ENCODE measurements at places on chromosomes 11 and 22.

DNA sequence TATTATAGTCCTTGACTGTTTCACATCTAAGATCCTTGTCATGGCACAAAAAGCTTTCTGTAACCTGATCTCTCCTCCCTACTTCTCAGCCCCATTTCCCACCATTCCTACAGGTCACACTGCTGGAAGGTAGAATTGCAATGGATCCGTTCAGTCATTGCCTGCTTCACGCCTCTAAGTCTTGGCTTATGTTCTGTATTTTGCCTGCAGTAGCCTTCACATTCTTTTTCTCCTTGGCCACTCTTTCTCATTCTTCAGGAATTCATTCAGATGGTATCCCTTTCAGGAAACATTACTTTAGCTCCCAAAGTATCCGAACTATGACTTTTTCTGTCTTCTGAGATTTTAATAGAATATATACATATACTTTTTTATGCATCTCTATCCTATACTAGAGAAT lies 731.5 kb downstream of the NTM start:
- no peak overlapping the region for H3K27ac ChIP-seq
- H3K36me3 ChIP-seq = no peaks in the 10 kb centered on the region
- H3K4me3 ChIP-seq = no peak overlapping the region

DNA sequence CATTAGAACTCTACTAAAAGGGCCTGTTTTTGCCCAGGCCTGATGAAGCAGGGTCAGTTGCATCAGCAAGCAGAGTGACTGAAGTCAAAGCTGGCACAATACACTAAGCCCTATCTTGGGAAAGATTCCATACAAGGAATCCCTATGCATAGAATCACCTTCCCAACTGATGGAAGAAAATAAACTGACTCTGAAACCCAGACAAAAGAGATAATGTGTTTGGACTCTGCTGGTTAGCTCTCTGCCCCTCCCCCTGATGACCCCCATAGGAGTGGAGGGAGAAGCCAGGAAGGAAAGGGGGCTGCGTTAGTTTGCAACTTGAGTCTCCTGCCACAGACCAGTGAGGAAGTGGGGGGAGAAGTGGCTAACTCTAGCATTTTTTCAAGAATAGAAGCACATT lies 32.9 kb downstream of the GALNT18 start:
- no peak overlapping the region for H3K27ac ChIP-seq
- no peak overlapping the region for H3K4me3 ChIP-seq
- H3K4me1 ChIP-seq = no peaks in the 10 kb centered on the region
- peaks cover 1% of the 10 kb centered on the region for H3K27me3 ChIP-seq
- H3K36me3 ChIP-seq = no peaks in the 10 kb centered on the region
- DNase-seq = no peak

DNA sequence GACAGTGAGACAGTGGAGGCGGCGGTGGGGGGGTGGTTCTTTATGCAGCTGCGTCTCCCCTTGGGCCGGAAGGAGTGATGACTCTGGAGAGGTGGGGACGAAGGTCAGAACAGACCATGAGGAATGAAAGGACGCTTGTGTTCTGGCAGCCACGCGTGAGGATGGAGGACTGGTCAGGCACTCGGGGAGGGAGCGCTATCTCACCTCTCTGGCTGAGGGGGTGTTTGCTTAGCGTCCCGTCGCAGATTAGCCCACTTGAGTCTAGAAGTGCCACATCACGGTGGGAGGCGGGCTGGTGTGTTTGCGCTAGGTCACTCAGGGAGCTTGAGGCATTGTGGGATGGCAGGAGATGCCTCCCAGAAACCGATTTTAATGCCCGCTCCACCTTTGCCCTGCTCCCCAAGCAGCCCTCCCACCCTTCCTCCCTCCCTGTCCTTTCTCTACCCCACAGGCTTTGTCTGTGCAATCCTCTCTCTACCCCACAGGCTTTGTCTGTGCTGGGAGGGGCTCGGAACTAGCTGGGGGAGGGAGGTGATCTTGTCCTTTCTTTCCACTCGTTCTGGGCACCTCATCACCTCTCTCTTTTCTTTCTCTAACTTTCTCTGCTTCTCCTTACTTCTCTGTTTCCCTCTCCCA lies 97.8 kb downstream of the PKNOX2 start:
- H3K4me3 ChIP-seq = no peak overlapping the region
- H3K27me3 ChIP-seq = peaks cover 67% of the 10 kb centered on the region
- no peaks in the 10 kb centered on the region for H3K36me3 ChIP-seq
- no peak overlapping the region for H3K27ac ChIP-seq
- no peak for DNase-seq
- no peaks in the 10 kb centered on the region for H3K4me1 ChIP-seq

GRCh38 chr11:115627666-115628460 lies 123.6 kb upstream of the CADM1 start:
- no peak for DNase-seq
- H3K27ac ChIP-seq = no peak overlapping the region
- H3K4me3 ChIP-seq = no peak overlapping the region
- H3K4me1 ChIP-seq = no peaks in the 10 kb centered on the region
- H3K36me3 ChIP-seq = peaks cover 1% of the 10 kb centered on the region
- peaks cover 41% of the 10 kb centered on the region for H3K27me3 ChIP-seq

DNA sequence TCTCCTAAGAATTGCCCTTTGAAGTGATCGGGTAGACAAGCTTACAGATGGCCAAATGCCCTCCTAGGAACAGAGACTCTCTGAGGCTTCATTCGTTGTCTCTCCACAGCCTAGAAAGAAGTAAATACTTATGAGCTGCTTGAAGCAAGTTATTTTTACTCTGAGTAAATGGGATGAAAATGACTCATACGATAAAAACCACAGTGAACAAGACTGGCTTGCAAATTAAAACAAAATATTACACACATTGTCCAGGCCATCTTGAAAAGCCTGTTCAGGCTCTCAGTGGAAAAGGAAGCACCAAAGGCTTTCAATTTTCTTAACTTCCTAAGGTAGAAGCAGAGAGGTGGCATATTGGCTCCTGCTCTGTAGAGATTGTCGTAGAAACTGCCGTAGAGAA lies 294.2 kb downstream of the NELL1 start:
- H3K4me3 ChIP-seq = no peak overlapping the region
- no peaks in the 10 kb centered on the region for H3K27me3 ChIP-seq
- no peaks in the 10 kb centered on the region for H3K4me1 ChIP-seq
- no peak for DNase-seq
- H3K27ac ChIP-seq = no peak overlapping the region
- H3K36me3 ChIP-seq = no peaks in the 10 kb centered on the region

GRCh38 chr11:71429701-71430100 lies 18.5 kb downstream of the DHCR7 start:
- H3K27ac ChIP-seq = no peak overlapping the region
- DNase-seq = no peak
- no peaks in the 10 kb centered on the region for H3K27me3 ChIP-seq
- peaks cover 4% of the 10 kb centered on the region for H3K4me1 ChIP-seq
- H3K4me3 ChIP-seq = no peak overlapping the region

DNA sequence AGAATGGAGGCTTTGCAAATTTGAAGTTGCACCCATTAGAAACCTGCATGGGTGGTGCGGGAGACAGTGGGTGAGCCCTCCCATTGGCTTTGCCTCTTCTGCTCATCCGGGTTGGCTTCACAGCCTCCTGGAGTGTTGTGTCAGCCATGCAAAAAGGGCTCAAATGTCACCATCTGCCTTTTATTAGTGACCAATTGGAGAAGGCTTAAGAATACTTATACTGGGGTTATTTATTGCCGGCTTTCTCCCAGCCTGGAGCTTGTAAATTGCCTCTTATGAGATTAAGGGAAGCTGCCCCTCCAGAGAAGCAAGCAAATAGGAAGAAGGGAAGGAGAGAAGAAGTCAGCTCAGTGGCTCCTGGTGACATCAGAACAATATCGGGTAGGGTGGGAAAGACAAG lies 182.6 kb downstream of the ST3GAL4 start:
- no peak overlapping the region for H3K4me3 ChIP-seq
- DNase-seq = no peak
- peaks cover 56% of the 10 kb centered on the region for H3K27me3 ChIP-seq
- no peaks in the 10 kb centered on the region for H3K36me3 ChIP-seq
- no peaks in the 10 kb centered on the region for H3K4me1 ChIP-seq

DNA sequence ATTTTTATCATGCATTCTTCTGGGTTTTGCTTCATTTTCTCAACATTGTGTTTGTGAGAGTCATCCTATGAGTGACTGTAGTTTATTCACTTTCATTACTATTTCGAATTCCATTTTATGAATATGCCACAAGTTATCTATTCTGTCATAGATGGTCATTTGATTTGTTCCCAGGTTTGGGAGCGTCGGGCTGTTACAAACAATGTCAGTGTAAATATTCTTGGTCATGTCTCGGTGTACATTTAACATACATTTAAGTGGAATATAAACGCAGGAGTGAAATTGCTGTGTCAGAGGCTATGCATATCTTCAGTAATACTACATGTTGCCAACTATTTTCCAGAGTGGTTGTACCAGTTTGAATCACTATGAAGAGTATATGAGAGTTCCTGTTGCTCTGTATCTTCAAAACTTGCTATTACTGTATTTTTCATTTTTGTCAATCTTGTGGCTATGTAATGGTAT lies 2.4 kb downstream of the TRIM44 start:
- no peak overlapping the region for H3K4me3 ChIP-seq
- H3K27me3 ChIP-seq = no peaks in the 10 kb centered on the region
- H3K27ac ChIP-seq = no peak overlapping the region
- peaks cover 14% of the 10 kb centered on the region for H3K36me3 ChIP-seq
- DNase-seq = no peak

- DNase-seq = no peak
- H3K36me3 ChIP-seq = peaks cover 13% of the 10 kb centered on the region
- peaks cover 44% of the 10 kb centered on the region for H3K4me1 ChIP-seq
- no peaks in the 10 kb centered on the region for H3K27me3 ChIP-seq
- H3K27ac ChIP-seq = no peak overlapping the region
These were observed 9.3 kb upstream of the GLB1L3 start for GRCh38 chr11:134266841-134267251.

GRCh38 chr11:134554861-134555260 lies 142.8 kb upstream of the B3GAT1 start:
- DNase-seq = no peak
- peaks cover 2% of the 10 kb centered on the region for H3K36me3 ChIP-seq
- H3K4me1 ChIP-seq = no peaks in the 10 kb centered on the region
- H3K27ac ChIP-seq = no peak overlapping the region
- H3K4me3 ChIP-seq = no peak overlapping the region

DNA sequence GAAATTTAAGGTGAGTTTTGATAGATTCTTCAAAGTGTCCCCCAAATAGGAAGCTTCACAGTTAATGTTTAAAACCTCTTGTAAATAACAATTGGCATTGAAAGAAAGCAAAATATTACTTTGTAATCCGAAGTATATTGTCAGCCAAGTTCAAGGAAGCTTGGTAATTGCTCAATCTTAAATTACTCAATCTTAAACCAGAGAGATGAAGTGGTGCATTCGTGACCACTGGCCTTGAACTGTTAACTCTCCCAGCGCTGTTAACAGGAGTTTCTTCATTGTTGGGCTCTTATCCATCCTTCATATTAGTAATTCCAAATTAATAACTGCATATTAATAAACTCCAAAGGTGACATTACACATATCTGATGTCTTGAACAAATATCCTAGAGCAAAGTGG lies 20.6 kb upstream of the FDX1 start:
- no peaks in the 10 kb centered on the region for H3K27me3 ChIP-seq
- no peaks in the 10 kb centered on the region for H3K4me1 ChIP-seq
- DNase-seq = no peak
- peaks cover 1% of the 10 kb centered on the region for H3K36me3 ChIP-seq
- no peak overlapping the region for H3K27ac ChIP-seq

DNA sequence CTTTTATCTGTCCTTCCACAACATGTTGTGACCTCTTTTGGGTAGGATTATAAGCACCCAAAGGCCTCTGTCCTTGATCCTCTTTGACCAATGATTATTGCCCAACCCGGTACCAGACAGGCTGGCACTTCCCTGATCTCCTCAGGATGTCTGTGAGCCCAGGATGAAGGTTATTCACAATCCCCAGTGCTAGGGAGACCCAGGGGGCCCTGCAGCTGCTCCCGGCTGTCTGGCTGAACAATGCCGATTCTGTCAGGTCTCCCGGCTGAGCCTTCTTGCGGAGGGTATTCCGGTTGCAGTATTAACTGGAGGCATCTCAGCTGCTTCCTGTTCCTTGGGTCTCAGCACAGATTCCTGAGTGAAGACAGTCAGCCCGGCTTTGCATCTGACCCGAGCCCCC lies 71.2 kb upstream of the CDON start:
- H3K27ac ChIP-seq = no peak overlapping the region
- no peaks in the 10 kb centered on the region for H3K36me3 ChIP-seq
- no peak for DNase-seq
- H3K4me3 ChIP-seq = no peak overlapping the region
- H3K27me3 ChIP-seq = peaks cover 51% of the 10 kb centered on the region

DNA sequence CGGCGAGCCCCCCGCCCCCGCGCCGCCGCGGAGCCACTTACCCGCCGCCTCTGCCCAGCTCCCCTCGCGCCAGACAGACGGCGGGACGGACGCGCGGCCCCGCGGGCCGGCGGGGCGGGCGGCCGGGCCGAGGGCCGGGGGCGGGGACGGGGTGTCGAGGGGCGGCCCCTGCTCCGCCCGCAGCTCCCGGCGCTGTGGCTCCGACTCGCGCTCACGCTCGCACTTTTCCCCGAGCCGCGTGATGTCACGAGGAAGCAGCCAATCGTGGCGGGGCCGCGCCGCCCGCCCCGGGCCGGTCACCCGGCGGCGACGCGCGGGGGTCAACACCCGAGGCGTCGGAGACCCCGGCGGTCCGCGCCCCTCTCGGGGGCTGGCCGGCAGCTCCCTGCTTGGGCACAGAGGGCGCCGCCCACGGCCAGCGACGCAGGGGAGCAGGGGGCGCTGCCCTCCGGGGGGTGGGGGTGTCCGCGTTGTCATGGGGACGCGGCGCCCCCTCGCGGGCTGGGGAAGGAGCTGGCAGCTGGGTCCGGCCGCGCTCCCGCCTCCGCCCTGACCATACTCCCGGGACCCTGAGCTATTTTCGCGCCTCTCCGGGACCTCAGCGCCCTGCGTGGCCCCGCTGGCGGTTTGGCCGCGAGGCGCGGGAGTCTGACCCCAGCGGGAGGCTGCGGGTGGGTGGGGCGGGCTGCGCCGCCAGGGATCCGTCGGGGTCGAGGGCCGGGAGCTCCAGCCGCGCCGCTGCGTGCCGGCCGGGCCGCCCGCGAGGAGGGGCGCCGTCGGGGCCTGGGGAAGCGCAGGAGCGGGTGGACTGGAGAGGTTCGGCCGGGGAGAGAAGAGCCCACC lies at the start of gene CHRM4:
CHRM4 (minus strand) TSS at position 199 of the 843 bp plus-strand sequence. CDS start 5,219 bp downstream, outside the sequence.
- H3K27ac ChIP-seq = no peak within 1 kb of the TSS
- peaks cover 15% of the 10 kb centered on the region for H3K36me3 ChIP-seq
- H3K4me3 ChIP-seq = peak within 1 kb of the TSS; percentile 75
- H3K27me3 ChIP-seq = peaks cover 53% of the 10 kb centered on the region
- H3K4me1 ChIP-seq = peaks cover 28% of the 10 kb centered on the region

GRCh38 chr11:61949169-61950034 lies 749 bp upstream of the BEST1 start:
- H3K4me3 ChIP-seq = no peak overlapping the region
- peaks cover 5% of the 10 kb centered on the region for H3K4me1 ChIP-seq
- peaks cover 6% of the 10 kb centered on the region for H3K27me3 ChIP-seq
- no peak overlapping the region for H3K27ac ChIP-seq
- H3K36me3 ChIP-seq = no peaks in the 10 kb centered on the region

- H3K27ac ChIP-seq = no peak overlapping the region
- no peak overlapping the region for H3K4me3 ChIP-seq
- no peaks in the 10 kb centered on the region for H3K27me3 ChIP-seq
- no peak for DNase-seq
- H3K4me1 ChIP-seq = no peaks in the 10 kb centered on the region
These were observed 32.1 kb downstream of the UQCR10 start for GRCh38 chr22:29799217-29799680.

- peaks cover 45% of the 10 kb centered on the region for H3K27me3 ChIP-seq
- H3K36me3 ChIP-seq = peaks cover 2% of the 10 kb centered on the region
- DNase-seq = no peak
- H3K27ac ChIP-seq = no peak overlapping the region
These were observed 2.3 kb downstream of the SLC7A4 start for GRCh38 chr22:21030032-21030431.
